ENCODE measurements at places on chromosomes 7 and 10. TPM values are rescaled to one million over a fixed set of nuclear protein-coding genes. Genes with fewer than 3 reads are reported as not detected.

SEMA3D gene
- polyA plus RNA-seq, result 0.58 TPM

MORN4 gene
- polyA plus RNA-seq, result 1.5 TPM

TYSND1 gene
- 28.0 TPM for polyA plus RNA-seq

HOXA5 gene
- polyA plus RNA-seq, result not detected

HGF gene
- polyA plus RNA-seq, result 0.25 TPM

ZNF735 gene
- not detected for polyA plus RNA-seq

Data from B cell (primary cell).